IPS-NIHi11 (cell line): ENCODE measurements at places on chromosomes 16 and 17.

DNA sequence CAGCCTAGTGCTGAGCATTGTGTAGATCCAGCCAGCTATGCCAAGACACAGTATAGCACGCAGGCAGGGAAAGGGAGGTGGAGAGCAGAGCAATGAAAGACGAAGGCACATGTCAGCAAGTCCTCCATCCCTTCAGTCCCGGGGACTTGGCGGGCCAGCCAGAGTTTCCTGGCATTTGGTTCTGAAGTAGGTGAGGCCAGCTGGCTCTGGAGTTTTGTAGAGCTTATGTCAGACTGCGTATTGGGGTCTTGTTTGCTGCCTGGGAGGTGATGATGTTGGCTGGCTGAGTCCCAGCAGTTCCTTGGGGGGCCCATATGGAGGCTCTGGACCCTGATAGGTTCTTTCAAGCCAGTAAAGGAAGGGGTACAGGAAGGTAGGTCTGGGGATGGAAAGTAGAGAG, 55.7 kb upstream of the AKTIP start:
- DNase-seq, result no peak

DNA sequence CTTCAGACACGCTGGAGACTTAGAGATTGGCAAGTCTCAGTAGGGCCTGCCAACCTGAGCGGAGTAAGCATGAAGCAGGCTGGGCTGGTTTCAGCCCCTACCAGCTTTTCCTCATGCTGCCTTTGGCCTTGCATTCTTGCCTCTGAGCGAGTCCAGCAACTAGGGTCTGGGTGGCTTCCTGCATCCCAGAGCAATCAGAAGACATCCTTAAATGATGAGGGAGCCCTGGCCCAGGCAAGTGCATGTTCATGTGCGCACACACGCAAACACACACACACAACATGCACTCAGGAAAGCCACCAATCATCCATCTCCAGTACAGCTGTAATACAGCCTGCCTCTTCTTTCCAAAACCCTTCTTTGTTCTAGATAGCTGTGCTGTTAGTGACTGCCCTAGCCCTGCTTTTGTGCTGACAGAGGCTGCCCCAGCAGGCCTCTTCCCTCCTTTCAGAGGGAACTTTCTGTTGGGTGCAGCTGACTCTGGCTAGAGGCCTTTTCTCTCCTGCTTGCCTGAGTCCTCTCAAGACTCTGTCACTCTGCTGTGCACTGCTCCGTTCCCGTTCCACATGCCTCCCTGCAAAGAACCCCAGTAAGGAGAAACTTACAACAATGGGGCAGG, 30.7 kb upstream of the TBX2 start:
- DNase-seq, result no peak

DNA sequence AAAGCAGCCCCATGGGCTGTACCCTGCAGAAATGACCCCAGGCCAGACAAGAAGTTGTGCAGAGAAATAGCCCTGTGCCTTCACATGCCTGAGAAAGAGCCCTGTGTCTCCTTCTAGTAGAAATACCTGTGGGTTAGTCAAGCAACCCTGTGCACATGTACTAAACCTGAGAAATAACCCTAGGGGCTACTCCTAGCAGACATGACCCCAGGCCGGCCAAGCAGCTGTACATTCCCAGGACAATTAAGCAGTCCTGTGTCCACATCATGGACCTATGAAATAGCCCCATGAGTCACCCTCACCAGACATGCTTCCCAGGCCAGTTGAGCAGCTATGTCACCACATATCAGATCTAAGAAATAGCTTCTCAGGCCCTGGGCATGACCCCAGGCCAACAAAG, 519.7 kb upstream of the CA10 start:
- DNase-seq, result no peak

GRCh38 chr17:41416479-41416878, 7.9 kb downstream of the KRT37 start:
- DNase-seq, result no peak

- DNase-seq, result no peak
Observed at GRCh38 chr16:86343027-86343795, 167.1 kb upstream of the FOXF1 start.

DNA sequence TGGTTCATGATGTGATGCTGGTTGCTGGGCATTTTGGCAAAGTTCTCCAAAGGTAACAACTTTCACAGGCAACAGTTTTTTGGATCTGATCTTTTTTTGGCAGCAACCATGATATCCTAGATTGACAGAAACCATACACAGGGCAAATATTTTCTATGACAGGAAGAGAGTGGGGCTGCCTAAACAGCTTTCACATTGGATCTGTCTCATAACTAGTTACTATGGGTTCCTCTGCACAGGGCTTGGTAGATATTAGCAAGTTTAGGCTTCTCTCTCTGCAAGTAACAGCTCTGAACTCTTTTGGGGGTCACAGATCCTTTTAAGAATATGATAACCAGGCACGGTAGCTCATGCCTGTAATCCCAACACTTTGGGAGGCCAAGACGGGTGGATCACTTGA, 28.6 kb downstream of the COG4 start:
- DNase-seq, result no peak

DNA sequence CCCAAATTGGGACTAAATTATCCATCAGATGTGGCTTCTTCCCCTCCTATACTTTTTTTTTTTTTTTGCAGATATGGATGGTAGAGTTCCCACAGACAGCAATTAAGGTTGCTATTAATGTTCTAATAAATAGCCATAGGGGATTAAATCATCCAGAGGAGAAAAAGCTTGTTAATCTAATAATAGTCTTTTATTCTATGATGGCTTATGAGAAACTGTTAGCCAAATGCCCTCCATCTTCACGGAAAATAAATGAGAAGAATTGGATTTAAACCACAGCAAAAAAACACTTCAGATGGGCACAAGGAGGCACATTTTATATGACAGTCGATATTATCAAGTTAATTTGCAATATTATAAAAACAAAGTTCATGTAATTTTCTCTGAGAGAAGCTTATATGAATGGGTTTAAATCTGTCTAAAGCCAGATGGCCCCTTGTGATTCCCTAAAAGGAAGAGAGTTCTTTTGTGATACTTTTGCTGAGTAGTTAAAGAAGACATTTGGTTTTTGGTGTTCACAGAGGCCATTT, 5.1 kb upstream of the CAPNS2 start:
- DNase-seq, result no peak

DNA sequence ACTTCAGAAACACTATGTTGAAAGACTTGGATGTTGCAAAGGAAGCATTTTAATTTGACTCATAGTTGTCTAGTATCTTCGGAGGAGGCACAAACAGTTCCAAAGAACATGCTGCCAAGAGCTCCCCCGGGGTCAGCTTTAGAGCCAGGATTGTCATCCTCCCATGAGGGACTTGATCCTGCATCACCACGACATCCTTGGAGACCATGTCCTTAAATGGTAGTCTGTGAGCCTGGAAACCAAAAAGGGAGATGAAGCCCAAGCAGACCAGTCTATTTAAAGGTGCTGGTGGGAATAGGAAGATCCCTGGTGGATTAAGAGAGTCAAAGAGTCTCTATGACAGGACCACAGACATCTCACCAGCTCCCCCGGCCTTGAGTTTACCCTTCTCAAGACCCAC, 33.3 kb upstream of the DYNLRB2 start:
- no peak for DNase-seq

GRCh38 chr16:67719778-67720144, 645 bp upstream of the GFOD2 start:
- DNase-seq, result peak; percentile 46

DNA sequence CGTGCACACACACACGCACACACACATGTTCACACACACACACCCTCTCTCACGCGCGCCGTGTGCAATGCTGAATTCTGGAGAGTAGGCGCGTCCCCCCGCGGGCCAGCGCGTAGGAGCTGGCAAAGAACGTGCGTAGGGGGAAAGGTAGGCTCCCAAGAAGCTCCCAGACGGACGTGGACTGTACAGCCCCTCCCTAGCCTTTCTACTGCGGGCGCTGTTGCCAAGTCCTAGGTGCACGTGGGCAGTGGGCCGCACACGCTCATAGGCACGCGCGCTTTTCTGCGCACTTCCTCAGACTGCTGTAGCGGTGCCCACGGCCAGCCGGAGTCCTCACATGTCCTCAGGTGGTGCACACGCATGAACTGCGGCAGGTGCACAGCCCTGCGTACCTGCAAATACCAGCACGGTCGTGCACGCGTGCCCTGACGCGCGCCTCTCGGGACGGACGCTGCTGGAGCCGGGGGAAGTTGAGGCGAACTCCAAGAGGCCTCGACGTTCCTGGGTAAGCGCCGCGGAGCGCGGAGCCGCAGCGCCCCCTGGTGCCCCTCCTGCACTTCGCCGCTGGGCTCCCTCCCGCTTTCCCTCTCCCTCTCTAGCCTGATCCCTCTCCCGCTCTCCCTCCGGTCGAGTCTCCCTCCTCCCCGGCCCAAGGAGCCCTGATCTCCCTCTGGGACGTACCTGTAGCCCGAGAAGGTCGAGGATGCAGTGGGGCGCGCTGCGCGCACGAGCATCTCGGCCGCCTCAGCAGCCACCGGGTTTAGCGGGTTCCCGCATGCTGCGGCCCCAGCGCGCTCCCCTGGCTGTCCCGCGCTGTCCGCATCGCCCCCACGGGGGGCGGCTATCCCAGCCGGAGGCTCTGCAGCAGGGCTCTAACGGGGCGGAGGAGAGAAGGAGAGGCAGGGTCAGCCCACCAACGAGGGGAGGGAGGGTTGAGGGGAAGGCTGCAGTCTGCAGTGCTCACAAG, 749 bp downstream of the GRIN2A start:
- peak; percentile 92 for DNase-seq
